Activated naive CD4-positive, alpha-beta T cell (primary cell): ENCODE measurements at places on chromosomes 2 and 18.

GRCh38 chr2:69931832-69932595, 17.1 kb downstream of the MXD1 start:
- no peak for DNase-seq

GRCh38 chr2:217367464-217367863, 507.6 kb upstream of the TNP1 start:
- DNase-seq: no peak

DNA sequence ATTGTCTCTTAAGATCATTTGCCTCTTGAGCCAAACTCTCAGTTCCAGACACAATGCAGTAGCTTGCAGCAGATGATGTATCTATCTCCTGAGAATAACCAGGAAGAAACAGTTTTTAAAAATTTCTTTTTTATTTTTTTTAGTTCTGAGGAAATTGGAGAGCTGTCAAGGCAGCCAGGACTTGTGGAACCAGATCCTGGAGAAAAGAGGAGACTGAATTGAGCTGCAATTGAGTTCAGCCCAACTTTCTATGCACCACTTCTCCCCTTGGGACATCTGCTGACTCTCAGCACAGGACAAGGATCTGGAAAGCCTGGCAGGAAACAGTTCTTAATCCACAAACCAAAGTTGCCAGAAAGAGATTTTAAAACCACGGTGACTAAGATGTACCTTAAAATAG, 13.5 kb upstream of the CSRNP3 start:
- no peak for DNase-seq

DNA sequence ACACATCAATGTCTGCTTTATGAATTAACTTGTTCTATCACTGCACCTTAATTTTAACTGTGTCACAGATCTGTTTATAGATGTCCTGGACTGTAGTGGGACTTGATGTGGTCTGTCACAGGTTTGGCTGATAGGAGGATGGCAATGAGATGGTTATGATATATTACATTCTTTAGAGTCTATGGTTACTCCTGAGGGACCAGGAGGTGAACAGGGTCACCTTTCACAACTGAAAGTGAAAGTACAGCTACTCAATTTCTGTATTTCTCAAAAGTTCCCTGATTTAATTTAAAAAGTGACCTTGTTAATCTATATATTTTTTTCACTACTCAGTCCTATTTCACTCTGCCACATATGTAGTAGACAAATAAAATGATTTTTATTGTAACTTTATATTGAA, 1284.1 kb upstream of the GYPC start:
- DNase-seq: no peak

GRCh38 chr2:96152304-96153161, 7.3 kb upstream of the DUSP2 start:
- DNase-seq: no peak

DNA sequence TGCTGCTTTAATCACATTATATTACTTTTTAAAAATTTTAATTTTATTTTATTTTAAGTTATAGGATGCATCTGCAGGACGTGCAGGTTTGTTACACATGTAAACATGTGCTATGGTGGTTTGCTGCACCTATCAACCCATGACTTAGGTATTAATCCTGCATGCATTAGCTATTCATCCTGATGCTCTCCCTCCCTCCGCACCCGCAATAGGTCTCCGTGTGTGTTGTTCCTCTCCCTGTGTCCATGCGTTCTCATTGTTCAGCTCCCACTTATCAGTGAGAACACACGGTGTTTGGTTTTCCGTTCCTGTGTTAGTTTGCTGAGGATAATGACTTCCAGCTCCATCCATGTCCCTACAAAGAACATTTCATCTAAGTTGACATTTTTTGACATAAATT, 283.2 kb downstream of the CYRIA start:
- no peak for DNase-seq

GRCh38 chr18:41043876-41044275, 911.2 kb upstream of the PIK3C3 start:
- no peak for DNase-seq

DNA sequence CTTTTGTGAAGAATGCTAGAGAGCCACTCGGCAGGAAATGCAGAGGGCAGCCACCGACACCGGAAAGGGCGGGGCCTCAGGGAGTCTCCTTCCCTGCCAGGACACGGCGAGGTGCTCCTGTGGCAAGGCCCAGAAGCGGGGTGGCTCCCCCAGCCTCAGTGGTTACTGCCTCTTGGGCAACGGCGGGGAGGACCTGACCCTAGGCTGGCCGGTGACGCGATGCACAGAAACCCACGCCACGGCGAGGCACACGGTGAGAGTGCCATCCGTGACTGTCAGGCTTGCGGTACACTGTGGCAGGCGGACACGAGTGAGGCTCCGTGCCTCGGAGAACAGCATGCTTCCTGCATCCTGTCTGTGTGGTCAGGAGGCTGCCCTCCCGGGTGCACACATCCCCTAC, 47.8 kb downstream of the ZAP70 start:
- DNase-seq: no peak

DNA sequence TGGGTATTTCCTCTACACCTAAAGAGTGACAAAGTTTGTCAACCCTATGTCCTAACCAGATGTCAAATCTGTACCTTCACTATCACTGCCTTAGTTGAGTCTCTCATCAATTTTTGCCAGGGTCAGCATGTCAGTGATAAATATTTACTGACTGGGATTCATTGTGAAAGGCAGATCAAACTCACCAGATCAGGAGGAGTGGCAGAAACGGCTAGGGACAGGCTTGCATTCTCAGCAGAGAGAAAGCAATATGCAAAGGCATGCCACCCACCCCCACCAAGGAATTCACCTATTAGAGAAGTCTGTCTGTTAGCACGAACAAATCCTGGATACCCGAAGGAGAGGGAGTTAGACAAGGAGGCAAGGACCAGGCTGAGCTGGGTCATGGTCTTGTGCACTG, 62.6 kb downstream of the PTPN2 start:
- DNase-seq: no peak

- no peak for DNase-seq
These were observed 193.3 kb upstream of the VWC2L start for GRCh38 chr2:214217599-214217998.

DNA sequence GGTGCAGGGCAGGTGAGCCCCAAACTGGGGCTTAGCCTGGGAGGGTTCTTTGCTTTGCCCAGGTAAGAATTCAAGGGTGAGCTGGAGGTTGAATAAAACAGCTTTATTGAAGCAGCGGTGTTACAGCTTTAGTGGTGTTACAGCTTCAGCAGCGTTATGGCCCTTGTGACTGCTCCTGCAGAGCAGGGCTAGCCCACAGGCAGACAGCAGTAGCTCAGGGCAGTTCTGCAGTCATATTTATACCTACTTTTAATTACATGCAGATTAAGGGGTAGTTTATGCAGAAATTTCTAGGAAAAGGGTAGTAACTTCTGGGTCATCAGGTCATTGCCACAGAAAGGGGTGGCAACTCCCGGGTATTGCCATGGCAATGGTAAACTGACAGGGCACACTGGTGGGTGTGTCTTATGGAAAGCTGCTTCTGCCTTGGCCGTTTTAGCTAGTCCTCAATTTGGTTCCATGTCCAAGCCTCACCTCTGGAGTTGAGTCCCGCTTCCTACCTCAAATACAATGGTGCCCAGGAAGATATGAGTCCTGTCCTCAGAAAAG, 78.2 kb downstream of the THNSL2 start:
- no peak for DNase-seq

- no peak for DNase-seq
These were observed 319 bp upstream of the EN1 start for GRCh38 chr2:118847762-118848172.

GRCh38 chr18:59464486-59464885, 105.4 kb upstream of the LMAN1 start:
- DNase-seq: no peak

GRCh38 chr2:157304811-157305722, 20.6 kb downstream of the ERMN start:
- DNase-seq: no peak

- DNase-seq: no peak
These were observed 104.8 kb upstream of the TFPI start for GRCh38 chr2:187658952-187659525.

- no peak for DNase-seq
These were observed 83.4 kb upstream of the RTN4 start for GRCh38 chr2:55133467-55134315.

DNA sequence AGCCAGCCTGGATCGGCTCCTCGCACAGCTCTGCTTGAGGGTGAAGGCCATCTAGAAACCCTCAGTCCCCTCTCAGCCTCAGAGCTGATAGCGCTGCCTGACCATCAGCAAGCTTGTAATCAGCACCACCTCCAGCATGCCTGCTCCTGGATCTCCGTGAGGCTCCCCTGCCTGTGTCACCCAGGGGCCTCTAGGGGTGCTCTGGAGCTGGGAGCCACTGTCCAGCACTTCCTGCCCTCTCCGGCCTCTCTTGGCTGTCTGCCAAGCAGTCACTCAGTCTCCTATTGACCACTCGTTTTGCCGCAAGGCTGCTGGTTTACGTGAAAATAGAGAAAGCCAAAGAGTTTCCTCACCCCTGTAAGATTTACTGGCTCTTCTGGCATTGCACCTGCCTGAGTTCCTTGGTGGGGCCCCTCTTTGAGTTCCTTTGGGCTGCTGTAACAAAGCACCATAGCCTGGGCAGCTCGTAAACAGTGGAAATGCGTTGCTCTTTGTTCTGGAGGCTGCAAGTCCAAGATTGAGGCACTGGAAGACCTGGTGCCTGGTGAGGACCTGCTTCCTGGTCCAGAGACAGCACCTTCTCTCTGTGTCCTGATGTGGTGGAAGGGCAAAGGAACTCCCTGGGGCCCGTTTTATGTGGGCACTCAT, 17.9 kb downstream of the CAPN10 start:
- DNase-seq: no peak

DNA sequence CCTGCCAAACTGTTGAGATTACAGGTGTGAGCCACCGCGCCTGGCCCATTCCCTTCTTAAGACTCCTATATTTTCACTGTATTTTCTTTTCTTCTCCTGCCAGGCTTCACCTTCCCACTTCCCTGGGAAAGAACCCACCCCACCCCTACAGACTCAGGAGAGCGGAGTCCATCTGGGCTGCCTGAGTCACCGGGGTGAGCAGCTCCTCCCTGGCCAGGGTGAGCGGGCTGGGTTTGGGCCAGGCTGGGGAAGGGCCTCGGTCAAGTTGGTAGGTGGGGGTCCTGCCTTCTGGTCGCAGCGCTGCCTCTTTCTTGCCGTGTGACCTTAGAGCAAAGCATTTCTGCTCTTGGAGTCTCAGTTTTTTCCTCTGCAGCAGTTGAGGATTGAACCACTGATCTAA, 2.1 kb upstream of the GAREM2 start:
- DNase-seq: no peak

DNA sequence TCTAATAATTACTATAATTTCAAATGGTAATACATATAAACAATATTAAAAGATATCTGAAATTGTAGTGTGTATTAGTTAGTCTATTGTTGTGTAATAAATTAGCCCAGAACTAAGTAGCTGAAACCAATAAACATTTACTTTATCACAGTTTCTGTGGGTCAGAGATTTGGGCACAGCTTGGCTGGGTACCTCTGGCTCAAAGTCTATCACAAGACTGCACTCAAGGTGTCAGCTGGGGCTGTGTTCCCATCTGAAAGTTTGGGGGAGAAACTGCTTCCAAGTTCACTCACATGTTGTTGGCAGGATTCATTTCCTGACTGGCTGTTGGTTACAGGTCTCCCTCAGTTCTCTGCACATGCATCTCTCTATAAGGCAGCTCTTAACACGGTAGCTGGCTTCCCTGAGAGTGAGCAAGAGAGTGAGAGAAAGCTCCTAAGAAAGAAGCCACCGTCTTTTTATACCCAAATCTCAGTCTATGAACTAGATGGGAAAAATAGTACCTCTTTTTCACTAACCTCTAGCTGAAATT, 25.6 kb upstream of the WIPF1 start:
- DNase-seq: no peak

DNA sequence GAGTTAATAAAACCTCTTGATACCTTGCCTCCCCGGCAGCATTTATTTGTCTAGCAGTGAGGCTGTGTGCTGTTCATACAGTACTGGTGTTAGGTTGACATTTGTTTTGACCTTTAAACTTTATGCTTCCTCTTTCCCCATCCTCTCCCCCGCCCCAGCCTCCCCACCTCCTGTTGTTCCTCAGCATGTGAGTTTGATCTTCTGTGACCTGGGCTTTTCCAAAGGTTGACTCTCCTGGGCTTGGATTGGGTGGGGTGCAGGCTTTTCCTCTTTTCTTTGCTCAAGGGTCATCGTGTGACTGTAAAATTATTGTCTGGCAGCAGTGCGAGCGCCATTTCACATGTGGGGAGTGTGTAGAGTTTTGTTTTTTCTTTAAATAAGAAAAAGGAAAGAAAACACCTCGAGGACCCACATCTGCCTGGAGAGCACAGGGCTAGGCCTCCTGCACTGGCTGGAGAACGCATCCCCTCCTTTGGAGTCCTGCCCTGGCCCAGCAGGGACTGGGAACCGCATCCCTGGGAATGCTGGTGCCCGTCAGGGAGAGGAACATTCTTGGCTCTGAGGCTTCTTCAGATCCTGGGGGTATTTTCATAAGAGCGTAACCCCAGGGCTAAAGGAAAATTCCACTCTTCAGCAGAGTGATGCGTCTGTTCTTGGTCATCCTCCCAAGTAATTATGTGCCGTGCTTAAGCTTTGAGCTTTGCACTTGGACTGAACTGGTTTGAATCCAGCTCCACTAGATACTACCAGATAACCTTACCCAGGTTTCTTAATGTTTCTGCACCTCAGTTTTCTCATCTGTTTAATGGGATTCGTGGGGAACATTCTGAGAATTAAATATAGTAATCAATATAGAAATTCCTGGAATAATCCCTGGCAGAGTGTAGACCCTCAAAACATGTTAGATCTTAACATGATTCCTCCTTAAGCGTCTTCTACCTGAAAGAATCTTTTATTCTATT, 91.5 kb downstream of the SETBP1 start:
- no peak for DNase-seq

- DNase-seq: no peak
These were observed 39.1 kb downstream of the TFCP2L1 start for GRCh38 chr2:121245913-121246312.

GRCh38 chr2:218501665-218502064, 66.5 kb downstream of the USP37 start:
- no peak for DNase-seq

DNA sequence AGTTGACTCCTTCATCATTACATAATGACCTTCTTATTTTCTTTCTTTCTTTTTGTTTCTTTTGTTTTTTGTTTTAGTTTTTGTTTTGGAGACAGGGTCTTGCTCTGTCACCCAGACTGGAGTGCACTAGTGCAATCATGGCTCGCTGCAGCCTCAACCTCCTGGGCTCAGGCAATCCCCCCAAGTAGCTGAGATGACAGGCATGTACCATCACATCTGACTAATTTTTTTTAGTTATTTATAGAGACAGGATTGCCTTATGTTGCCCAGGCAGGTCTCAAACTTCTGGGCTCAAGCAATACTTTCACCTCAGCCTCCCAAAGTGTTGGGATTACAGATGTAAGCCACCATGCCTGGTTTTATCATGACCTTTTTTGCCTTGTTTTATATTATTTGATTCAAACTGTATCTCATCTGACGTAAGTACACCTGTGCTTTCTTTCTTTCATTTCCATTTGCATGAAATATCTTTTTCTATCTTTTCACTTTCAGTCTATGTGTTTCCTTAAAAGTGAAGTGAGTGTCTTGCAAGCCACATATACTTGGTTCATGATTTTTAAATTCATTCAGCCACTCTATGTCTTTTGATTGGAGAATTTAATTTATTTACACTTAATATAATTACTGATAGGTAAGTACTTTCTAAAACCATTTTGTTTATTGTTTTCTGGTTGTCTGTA, 39.1 kb downstream of the SP100 start:
- no peak for DNase-seq

- DNase-seq: no peak
These were observed 196.0 kb downstream of the KCNS3 start for GRCh38 chr2:18074476-18074875.

- DNase-seq: no peak
These were observed 120.3 kb upstream of the NFATC1 start for GRCh38 chr18:79275461-79275860.

- DNase-seq: no peak
These were observed 8.5 kb downstream of the DTNA start for GRCh38 chr18:34718610-34719009.
